ENCODE measurements at places on chromosomes 3 and 15. TPM values are rescaled to one million over a fixed set of nuclear protein-coding genes. Genes with fewer than 3 reads are reported as not detected.

DNA sequence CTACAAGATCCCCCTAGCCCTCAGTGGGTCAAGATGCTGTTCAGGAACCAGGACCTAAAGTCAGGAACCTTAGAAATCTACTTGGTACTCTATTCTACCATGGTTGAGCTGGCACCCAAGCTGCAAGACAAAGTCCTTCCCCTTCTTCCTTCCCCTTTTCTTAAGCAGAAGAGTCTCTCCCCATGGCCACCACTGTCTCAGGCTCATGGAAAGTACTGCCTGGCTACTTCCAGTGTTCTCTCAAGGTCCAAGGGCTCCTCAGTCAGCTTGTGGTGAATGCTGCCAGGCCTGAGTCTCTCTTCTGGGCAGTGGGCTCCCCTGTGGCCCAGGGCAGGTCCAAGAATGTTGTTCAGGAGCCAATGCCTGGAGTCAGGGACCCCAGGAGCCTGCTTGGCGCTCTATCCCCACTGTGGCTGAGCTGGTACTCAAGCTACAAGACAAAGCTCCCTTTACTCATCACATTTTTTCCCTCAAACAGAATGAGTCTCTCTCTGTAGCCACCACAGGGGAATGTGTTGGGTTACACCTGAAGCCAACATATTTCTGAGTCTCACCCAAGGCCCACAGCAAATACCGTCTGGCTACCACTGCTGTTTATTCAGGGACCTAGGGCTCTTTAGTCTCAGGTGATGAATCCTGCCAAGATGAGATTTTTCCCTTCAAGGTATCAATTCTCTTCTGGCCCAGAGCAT, 18.1 kb upstream of the SLC27A2 start:
- no peaks in the 10 kb centered on the region for H3K4me1 ChIP-seq
- no peaks in the 10 kb centered on the region for H3K36me3 ChIP-seq
- no peak overlapping the region for H3K4me3 ChIP-seq
- DNase-seq: no peak
- no peaks in the 10 kb centered on the region for H3K27me3 ChIP-seq
- H3K27ac ChIP-seq: no peak overlapping the region

- H3K4me3 ChIP-seq: no peak overlapping the region
- H3K36me3 ChIP-seq: no peaks in the 10 kb centered on the region
- H3K27ac ChIP-seq: no peak overlapping the region
These were observed 20.3 kb upstream of the MAP3K13 start for GRCh38 chr3:185342459-185343174.

- no peak for DNase-seq
- H3K27ac ChIP-seq: no peak overlapping the region
- no peaks in the 10 kb centered on the region for H3K27me3 ChIP-seq
- no peak overlapping the region for H3K4me3 ChIP-seq
- H3K36me3 ChIP-seq: no peaks in the 10 kb centered on the region
These were observed 42.3 kb upstream of the KLHL25 start for GRCh38 chr15:85837011-85837433.

- no peak overlapping the region for H3K27ac ChIP-seq
- no peaks in the 10 kb centered on the region for H3K36me3 ChIP-seq
- no peaks in the 10 kb centered on the region for H3K27me3 ChIP-seq
- no peak overlapping the region for H3K4me3 ChIP-seq
- H3K4me1 ChIP-seq: no peaks in the 10 kb centered on the region
These were observed 15.8 kb upstream of the KCNMB3 start for GRCh38 chr3:179266701-179267211.

DNA sequence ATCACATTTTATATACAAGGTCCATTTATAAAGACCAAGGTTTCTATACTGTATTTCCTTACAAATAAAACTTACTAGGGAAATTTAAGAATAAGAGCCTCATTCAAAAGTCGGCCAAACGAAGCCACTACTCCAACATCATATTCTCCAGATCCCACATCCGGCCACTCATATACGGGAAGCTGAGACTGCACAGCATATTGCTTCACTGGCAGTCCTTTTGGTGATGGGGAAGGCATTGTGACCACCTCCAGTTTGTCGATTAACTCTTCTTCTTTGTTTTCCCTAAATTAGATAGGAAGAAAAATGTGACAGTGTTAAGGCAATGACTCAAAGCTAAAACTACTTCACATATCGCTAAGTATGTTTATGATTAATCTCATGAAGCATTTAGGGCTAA, 2.7 kb downstream of the MTFMT start:
- H3K36me3 ChIP-seq: peaks cover 3% of the 10 kb centered on the region
- DNase-seq: no peak
- H3K4me3 ChIP-seq: no peak overlapping the region
- H3K4me1 ChIP-seq: peaks cover 14% of the 10 kb centered on the region
- no peaks in the 10 kb centered on the region for H3K27me3 ChIP-seq

DNA sequence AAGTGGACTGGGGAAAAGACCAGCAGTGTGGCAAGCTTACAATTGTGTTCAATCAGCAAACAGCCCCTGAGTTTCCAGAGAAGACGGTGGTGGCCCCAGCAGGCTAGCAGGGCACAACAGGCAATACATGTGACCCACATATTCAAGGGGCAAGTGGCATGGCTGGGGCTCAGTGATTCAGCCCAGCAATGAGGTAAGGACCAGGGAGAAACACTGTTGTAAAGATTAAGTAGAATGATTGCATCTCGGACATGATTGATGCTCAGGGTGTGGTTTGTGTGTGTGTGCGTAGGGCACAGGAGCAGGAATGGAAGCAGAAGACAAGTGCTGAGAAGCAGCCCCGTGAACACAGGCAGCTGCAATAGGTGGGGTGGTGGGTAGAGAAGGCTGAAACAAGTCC, 37.9 kb downstream of the KLHL6 start:
- no peaks in the 10 kb centered on the region for H3K36me3 ChIP-seq
- no peak for DNase-seq
- no peak overlapping the region for H3K27ac ChIP-seq
- H3K27me3 ChIP-seq: no peaks in the 10 kb centered on the region

GRCh38 chr3:167861649-167862048, 126.1 kb downstream of the SERPINI1 start:
- no peaks in the 10 kb centered on the region for H3K36me3 ChIP-seq
- H3K27me3 ChIP-seq: no peaks in the 10 kb centered on the region
- no peak overlapping the region for H3K27ac ChIP-seq
- no peak for DNase-seq
- H3K4me1 ChIP-seq: no peaks in the 10 kb centered on the region

DNA sequence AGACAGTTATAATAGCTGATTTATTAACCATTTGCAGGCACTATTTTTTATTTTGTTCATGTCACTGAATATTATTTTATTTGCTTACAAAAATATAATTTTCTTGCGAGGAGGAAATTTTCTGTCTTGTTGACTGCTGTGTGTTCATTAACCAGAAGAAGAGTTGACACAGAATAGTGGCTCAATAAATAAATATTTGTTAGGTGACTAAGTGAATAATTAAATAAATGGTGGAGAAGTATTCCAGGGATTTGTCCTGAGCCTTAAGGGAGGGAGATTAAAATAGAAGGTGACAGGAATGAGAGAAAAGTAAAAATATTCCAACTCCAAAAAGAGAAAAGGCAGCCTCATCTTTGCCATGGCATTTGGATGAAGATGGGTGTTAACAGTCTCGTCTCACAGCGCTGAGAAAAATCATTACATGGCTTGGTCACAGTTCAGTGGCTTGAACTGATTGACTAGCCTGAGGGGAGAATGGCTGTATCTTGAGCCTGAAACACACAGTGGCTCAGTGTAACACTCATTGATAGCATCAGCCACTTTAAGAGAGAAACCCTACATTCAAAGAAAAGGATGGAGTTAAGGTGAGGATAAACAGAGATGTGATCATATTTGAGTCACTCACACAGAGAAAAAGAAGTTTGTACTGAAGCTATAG, 449.9 kb upstream of the NAALADL2 start:
- H3K36me3 ChIP-seq: no peaks in the 10 kb centered on the region
- no peaks in the 10 kb centered on the region for H3K4me1 ChIP-seq
- no peak overlapping the region for H3K27ac ChIP-seq
- no peak for DNase-seq
- H3K27me3 ChIP-seq: no peaks in the 10 kb centered on the region

The CD200 gene
- 18.3 TPM for total RNA-seq

The PSMA4 gene
- total RNA-seq: 228 TPM

The XCR1 gene
- not detected for total RNA-seq

The NR2E3 gene
- total RNA-seq: not detected

The GHSR gene
- total RNA-seq: not detected

The BUB1B gene
- total RNA-seq: 50.3 TPM
